ENCODE measurements at places on chromosomes 1 and 21.

GRCh38 chr1:111736548-111737215 is 2.5 kb downstream of the INKA2 start:
- DNase-seq = peak; percentile 39

DNA sequence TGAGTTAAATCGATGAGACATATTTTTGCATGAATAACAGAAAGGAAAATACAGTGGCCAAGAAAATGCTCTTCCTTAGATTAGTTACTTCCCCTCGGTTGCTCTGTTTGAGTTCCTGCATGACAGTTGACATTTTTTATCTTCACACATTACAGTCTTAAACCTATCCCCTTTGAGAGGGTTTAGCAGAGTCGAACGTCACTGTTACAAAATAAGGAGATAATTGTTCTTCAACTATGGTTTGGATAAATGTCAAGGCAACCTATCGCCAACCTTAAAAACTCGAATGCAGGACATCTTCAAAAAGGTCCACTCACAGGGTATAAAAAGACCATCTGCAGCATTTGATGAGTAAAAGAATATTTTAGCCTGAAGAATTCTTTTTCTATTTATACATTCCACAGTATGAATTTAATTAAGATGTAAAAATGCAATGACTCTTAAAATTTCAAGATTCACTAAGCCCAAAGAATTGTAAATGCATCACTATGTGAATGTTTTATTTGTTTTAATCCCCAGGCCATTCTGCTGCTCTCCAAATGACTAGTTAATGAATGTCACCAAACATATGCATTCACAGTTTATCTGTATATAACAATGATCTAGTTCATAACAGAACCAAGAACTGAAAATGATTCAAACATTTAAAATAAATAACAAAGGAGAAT is 68.9 kb upstream of the COL11A1 start:
- DNase-seq = no peak

DNA sequence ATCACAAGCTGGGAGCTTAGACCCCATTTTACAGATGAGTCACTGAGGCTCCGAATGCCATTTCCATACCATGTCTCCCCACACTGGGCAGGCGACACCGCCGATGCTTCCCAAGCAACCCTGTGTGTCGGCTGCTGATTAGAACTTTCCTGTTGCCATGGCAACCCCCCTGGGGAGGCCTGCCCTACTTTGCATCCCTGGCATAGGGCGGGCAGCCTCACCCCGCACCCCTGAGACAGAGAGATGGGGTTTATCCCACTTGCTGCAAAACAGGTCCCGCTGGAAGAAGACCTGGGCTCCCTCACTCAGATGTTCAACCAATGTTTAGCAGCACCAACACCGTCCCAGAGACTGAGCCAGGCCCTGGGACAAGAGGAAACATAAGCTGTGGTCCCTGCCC is 81.5 kb downstream of the CAMK2N1 start:
- DNase-seq = no peak

- DNase-seq = peak; percentile 33
Observed at GRCh38 chr1:3016641-3017439, 4.4 kb upstream of the ACTRT2 start.

GRCh38 chr1:174110053-174110452 is 49.3 kb upstream of the RABGAP1L start:
- no peak for DNase-seq

- DNase-seq = peak; percentile 89
Observed at GRCh38 chr1:15128520-15129313, 24.8 kb upstream of the TMEM51 start.

- DNase-seq = no peak
Observed at GRCh38 chr1:174892016-174892415, 107.7 kb upstream of the CACYBP start.

DNA sequence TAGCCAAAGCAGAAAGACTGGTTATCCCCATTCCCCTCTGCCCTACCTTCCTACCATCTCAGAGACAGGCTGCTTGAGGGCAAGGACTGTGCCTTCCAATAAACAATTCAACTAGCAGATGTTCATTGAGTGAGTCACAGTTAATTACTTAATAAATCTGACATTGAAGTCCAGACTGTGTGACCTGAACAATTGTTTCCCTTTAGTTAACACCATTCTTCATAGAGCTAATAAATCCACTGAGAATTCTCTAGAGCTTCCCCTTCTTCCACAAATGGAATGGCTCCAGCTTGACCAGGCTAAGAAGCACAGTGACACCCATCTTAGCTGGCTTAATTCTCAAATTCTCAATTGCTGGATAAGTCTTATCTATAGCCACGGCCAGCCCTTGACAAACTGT is 61.9 kb upstream of the GJA5 start:
- no peak for DNase-seq

DNA sequence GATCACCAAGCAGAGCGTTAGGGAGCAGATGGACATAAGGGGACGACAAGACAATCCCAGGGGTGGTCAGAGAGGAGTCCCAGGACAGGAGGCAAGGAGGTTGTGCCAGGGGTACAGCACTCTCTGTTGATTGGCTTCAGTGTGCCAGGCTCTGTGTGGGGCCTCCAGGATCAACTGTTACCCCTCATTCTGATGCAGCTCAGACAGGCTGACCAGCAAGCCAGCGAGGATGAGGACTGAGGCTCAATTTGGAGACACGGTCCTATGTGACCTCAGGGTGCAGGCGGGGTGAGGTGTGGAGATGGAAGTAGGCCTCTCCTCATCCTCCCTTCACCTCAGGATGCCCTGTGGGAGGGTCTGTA is 4.0 kb downstream of the HYI start:
- peak; percentile 30 for DNase-seq

DNA sequence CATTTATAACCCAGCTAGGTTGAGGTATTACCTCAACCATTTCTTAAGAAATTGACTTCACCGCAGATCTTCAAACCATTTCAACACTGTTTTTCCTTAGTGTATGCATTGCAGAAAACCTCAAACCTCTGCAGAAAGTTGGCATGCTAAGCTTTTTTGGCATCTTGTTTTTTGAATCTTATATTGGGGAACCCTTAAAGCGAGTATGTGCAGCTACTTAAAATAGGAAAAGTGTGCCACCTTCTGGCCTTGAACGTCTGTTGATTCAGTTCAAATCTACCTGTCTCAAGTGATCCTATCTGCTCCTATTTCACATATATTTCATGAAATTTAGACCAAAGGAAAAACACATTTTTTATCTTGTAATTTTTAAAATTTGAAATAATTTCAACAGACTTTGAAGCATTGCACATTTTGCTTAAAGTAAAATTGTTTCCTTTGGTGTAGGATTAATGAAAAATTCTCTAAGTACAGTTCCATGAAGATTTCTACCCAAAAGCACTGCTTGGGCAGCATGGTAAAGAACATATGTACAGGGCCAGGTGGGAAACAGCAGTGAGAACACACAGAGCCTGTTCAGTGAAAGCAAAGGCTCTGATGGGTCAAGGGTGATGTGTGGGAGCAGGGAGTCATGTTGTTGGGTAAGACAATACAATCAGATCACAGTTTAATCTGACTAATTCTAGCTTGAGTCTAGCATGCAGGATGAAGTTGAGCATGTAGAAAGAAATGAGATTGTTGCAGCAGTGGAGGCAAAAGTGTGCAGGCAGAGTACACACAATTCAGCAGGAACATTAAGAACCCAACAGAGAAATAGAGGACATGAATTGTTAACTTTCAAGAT is 17.2 kb downstream of the HENMT1 start:
- DNase-seq = peak; percentile 70

All from activated effector memory CD4-positive, alpha-beta T cell treated with anti-CD3 and anti-CD28 coated beads, Interleukin-2, amount 50 U/mL, for 16 hours (primary cell).